ENCODE measurements at places on chromosomes 12 and 14.

DNA sequence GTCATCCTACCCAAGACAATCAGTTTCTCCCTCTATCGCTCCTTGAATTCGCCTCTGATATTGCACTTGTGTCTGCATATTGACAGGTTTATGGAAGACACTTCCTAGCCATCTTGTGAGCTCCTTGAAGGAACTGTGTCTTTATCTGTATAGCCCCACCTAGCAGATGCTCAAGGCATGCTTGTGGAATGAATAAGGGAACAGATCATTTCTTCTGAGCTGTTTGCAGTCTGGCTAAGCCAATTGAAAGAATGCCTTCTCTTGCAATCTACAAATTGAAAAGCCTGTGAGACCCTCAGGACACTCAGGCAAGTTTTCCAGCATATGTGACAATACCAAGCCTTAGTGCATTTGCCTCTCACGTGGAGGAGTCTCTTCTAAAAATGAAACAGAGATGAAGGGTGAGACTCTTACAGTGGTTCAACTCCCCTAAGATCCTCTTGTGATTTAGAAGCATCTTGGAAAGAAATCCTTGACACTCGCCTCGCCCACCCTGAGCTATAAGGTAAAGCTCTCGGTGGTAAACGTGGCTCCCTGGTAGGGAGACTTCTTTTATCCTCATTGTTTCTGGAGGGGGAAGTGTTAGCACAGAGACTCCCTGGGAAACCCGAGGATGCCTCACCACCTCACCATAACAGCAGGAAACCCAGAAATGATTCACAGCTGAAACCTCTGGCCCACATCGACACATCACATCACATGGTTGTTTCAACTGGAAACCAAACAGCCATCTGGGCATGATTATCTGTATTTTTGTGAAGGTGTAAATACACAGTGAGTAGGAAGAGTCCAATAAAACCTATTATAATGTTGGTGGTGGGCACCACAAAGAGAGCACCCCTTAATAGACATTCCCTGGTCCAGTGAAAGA is 112.3 kb upstream of the BCL2L14 start:
- DNase-seq = peak; percentile 93

- DNase-seq = peak; percentile 46
Measured at GRCh38 chr12:124613151-124613585, 45.8 kb upstream of the NCOR2 start.

- no peak for DNase-seq
Measured at GRCh38 chr12:128977441-128977840, 124.2 kb downstream of the GLT1D1 start.

DNA sequence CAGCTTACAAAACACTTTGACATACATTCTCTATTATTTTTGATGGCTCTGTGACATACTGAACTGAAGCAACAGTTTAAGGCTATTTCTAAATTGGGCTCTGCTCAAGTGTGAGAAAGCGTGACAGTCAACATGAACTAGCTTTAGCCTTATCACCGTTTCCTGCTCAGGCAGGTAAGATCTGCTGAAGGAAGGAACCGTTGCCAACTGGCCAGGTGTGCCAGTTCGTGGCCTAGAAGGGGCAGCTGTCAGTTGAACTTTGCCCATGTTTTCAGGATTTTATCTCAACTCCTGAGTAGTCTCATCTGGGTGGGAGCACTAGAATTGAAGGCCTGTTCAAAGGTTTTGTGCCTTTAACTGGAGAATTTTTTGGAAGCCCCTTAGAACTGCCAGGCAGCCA is 79.5 kb downstream of the ETV6 start:
- DNase-seq = peak; percentile 86

DNA sequence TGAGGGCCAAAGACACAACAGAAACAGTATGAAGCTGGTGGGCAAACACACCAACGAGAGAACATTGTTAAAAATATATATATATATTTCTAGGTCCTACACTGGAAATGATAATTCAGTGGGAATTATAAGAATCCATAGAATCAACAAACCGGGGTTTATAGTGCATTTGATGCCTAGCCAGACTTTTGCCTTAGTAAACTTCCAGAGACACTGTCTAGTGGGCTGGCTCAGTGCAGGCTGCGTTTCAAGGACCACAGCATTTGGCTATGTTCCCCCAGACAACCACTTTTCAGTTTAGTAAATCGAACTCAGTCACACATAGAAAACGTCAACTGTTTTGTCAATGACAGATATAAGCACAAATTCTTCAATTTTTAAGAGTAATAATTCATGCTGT is 41.9 kb downstream of the SLC38A4 start:
- no peak for DNase-seq

GRCh38 chr14:91195881-91196280 is 48.6 kb downstream of the GPR68 start:
- DNase-seq = no peak

GRCh38 chr12:24027352-24027751 is 77.9 kb upstream of the SOX5 start:
- no peak for DNase-seq

GRCh38 chr12:124759841-124760503 is 103.7 kb downstream of the SCARB1 start:
- DNase-seq = no peak

DNA sequence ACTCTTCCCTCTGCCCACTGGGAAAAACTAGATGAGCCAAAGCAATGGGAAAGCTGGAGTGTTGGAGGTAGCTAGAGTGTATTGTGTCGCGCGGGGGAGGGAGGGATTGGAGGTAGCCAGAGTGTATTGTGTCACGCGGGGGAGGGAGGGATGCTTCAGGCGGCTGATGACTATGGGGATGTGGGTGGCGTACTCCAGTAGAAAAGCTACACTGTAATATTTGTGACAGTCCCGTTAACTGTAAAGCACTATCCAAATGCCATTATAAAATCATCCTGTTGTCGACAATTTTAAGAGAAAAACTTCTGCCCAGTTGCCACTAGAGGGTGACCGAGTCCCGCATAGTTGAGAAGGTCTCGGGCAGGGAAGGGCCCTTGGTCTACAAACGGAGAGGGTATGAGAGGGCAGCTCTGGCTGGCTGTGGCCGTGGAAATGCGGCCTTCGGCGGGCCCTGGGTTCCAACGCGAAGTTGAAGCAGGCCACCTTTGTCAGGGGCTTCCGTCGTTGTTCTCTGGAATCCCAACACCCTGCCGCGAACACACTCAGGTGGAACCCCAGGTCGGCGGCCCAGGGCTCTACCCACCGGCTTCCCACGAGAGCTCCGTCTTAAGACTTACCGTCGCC is 15.1 kb upstream of the PLEK2 start:
- peak; percentile 70 for DNase-seq

DNA sequence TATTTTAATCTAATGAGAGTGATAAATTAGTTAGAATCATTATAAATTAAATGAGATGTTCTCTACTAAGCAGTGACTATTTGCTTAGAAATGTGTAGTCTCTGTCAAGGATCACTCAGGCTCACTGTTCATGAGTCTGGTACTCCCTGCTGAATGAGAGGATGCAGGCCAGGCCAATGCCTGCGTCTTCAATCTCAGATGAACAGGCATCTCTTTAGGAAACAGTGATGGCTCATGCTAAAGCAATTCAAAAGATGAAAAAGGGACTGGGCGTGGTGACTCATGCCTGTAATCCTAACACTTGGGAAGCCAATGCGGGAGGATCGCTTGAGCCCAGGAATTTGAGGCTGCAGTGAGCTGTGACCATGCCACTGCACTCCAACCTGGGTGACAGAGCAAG is 106.8 kb downstream of the ZFC3H1 start:
- peak; percentile 93 for DNase-seq

- DNase-seq = no peak
Measured at GRCh38 chr14:102951034-102951433, 28.6 kb downstream of the AMN start.

DNA sequence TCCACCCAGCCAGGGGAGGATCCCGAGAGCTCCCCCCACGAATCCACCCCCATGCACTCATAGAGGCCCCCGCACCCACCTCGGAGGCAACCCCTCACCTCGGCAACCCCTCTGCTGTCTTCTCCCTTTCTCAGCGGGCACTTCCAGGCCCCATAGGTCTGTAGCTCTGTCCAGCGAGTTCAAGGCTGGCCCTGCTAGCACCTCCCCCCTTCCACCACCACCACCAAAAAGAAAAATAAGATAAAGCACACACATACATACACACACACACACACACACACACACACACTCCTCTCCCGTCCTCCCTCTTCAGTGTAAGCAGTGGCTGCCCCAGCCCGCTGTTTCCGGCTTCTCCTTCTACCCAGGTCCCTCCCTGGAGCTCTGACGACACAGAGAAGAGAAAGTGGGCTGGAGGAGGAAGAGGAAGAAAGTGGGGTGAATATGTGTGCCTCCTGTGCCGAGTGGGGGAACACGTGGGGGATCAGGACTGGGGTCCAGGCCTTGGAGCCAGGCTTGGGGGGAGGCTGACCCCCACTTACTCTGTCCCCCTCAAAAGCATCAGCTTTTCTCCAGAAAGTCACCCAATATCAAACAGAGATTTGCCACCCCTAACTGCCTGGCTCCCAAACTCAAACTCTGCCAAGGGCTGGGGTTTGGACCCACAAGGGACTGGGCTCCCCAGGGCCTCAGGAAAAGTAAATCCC is at the start of gene STAT6:
Gene STAT6 (minus strand): TSS at position 332 of the 704 bp plus-strand sequence. CDS start 3,084 bp downstream, outside the sequence.
- DNase-seq = peak; percentile 76

DNA sequence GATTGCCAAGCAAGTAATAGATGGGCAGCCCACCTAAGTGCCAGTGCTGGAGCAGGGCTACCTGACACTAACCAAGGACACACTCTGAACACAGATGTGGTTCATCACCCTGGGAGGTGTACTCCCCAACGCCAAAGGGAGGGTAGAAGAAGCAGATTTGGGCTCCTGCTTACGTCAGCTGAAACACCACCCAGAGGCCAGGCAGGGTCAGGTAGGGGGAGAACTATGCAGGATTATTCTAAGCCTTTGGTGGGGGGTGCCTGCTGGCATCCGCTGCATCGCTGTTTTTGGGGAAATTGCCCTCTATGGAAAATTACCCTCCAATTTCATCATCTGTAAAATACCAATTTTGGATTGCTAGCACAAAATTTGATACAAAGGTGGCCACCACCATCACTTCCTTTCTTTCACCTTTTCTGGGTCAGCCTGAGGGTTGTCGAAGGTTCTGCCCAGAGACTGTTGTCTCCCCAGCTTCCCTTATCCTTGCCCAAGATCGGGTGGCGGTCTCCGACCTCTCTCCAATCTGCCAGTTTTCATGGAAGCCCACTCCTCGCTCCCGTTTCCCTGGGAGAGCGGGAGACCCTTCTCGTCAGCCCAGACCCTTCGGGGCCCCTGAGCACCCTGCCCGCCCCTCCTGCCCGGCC is 535 bp downstream of the BIN2 start:
- DNase-seq = no peak

GRCh38 chr12:42483521-42483790 is 106.1 kb downstream of the PRICKLE1 start:
- no peak for DNase-seq

DNA sequence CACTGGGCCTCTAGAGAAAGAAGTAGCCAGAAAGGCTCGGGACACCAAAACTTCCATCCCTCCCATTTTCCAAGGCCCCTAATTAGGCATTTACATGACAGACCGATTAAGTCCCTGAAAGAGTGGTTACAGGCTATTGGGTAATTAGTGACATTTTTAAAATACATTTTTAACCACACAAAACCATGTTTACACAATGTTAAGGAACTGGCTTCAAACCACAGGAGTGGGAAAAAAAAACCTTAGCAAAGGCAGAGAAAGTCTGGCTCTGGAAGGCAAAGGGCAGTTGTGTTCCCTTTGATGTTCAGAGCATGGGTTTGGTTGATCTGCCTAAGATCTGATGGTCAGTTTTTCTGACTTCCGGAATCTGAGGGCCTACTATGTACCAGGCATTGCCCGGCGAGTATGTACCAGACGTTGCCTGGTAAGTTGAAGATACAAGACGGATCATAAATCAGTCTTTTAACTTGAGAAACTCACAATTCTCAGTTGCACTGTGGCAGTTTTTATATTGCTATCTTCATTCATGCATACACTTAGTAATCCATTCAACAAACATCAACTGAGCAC is 576.5 kb downstream of the MED13L start:
- DNase-seq = no peak

GRCh38 chr12:93773122-93773871 is 96.1 kb downstream of the CRADD start:
- DNase-seq = no peak

DNA sequence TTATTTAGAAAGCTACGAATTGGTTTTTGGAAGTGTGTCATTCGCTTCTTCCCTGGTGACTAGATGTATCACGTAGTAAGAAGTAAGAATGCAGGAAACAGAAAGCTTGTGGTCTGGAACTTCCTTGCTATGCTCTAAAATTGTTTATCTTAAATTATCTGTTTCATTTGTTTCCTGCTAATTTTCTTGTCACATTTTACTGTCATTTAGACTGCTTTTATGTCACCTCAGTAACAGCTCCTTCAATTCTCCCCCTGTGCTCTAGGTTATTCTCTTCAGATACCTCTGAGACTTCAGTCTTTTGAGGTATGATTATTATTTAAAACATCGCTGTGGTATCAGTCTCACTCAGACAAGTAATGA is 699 bp upstream of the CD69 start:
- DNase-seq = no peak

DNA sequence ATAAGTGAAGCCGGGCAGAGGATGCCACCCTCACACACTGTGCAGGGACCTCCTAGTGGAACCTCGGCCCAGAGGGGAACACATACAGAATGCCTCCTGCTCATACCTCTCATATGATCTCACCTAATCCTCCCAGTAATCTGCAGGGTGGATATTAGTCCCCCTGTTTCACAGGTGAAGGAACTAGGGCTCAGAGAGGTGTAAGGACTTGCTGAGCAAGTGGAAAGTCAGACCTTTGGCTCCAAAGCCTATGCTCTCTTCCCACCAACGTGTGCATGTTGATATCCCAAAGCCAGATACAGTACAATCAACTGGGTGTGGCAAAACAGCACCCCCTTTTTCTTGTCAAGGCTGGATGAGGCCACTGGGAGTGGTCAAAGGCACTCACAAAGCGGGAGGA is 4.2 kb downstream of the MYH6 start:
- no peak for DNase-seq

DNA sequence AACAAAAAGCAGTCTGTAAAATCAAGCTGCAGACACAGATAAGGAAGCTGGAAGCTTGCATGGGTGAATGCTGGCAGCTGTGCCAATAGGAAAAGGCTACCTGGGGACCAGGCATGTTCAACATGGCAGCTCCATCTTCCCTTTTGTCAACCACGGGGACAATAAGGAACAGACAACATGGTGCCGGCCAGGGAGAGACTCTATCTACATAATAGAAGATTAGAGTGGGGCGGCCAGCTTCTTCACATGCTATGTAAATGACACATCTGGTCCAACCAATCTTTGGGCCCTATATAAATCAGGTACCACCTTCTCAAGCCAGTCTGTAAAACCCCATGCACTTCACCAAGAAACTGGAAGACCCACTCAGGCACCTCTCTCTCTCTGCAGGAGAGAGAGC is 157.6 kb downstream of the SUDS3 start:
- no peak for DNase-seq

- no peak for DNase-seq
Measured at GRCh38 chr12:40945772-40946171, 242.3 kb upstream of the PDZRN4 start.
